ENCODE measurements at places on chromosomes 3 and 15.

DNA sequence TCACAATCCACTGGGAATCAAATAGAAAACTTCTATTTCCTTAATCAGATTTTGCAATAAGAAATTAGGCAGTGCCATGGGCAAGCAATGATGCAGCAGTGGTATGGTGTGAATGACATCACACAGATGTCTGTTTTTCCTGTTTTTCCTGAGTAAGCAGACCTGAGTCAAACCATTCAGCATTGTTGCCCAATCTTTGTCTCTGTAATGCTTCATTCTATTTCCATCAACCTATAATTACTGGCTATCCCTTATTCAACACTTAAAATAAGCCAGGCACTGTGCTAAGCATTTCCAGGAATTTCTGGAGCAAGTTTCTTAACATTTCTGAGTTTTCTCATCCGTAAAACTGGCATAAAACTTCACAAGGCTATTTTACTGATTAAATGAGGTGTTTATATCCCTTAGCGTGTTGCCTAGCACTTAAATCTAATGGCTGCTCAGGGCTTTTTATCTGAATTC, 11.3 kb upstream of the OXSR1 start:
- no peak for DNase-seq

GRCh38 chr3:188845514-188845913, 326.3 kb upstream of the TPRG1 start:
- DNase-seq, result no peak

DNA sequence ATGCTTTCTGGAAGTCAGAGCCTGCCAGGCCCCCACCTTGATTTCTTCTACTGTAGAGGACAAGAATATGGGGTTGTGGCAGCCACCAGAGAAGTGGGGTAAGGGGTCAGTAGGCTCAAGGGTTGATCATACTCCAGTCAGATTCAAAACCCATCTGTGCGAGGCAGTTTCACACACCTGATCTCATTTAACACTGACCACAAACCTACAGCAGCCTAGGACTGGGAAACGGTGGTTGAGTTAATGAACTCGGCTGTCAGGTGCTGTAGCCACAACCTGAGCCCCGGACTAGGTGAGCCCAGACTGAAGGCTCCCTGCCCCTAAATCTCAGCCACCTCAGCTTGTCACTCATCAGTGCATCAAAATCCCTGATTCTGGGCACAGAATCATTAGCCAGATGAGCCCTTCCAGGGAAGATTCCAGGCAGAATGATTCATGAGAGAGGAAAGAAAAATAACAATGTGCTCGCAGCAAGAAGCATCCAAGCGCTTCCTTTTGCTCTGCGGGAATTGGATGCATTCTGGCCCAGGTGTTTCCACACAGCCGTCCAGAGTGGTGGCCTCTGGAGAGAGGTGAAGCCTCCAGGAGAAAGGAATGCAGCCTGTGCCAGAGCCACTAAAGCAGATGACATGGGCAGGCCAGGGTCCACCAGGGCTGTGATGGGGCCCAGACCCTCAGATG, 102.1 kb downstream of the SRGAP3 start:
- no peak for DNase-seq

- DNase-seq, result no peak
Observed at GRCh38 chr15:96300836-96301235, 29.7 kb upstream of the NR2F2 start.

GRCh38 chr3:27458929-27459328, 25.3 kb downstream of the SLC4A7 start:
- no peak for DNase-seq
